Stimulated activated CD8-positive, alpha-beta memory T cell treated with anti-CD3 and anti-CD28 coated beads, Interleukin-7, amount 100 ng/mL, for 1 hour (primary cell): ENCODE measurements at places on chromosomes 6 and 20.

DNA sequence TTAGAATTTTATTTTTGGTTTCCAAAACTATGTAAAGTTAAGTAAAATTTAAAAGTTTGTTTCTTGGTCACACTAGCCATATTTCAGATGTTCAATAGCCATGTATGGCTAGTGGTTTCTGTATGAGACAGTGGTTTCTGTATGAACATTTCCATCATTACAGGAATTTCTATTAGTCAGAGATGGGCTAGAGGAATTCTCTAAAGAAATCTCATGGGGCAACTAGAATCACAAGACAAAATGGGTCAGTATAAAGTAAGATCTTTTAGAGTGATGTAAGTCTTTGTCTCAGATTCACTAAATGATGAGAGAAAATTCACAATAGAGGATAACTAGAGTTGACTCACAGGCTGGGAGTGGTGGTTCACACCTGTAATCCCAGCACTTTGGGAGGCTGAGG lies 149.0 kb downstream of the FUT9 start:
- no peak for DNase-seq

GRCh38 chr20:49705358-49705757 lies 8.3 kb downstream of the B4GALT5 start:
- no peak for DNase-seq

GRCh38 chr20:37736132-37736531 lies 42.3 kb downstream of the CTNNBL1 start:
- DNase-seq, result no peak

- DNase-seq, result no peak
Observed at GRCh38 chr20:34566978-34567891, 8.7 kb downstream of the MAP1LC3A start.

- no peak for DNase-seq
Observed at GRCh38 chr20:58829531-58829941, 21.2 kb downstream of the GNAS-AS1 start.
